ENCODE measurements at places on chromosomes 4 and X. TPM values are rescaled to one million over a fixed set of nuclear protein-coding genes. Genes with fewer than 3 reads are reported as not detected.

DNA sequence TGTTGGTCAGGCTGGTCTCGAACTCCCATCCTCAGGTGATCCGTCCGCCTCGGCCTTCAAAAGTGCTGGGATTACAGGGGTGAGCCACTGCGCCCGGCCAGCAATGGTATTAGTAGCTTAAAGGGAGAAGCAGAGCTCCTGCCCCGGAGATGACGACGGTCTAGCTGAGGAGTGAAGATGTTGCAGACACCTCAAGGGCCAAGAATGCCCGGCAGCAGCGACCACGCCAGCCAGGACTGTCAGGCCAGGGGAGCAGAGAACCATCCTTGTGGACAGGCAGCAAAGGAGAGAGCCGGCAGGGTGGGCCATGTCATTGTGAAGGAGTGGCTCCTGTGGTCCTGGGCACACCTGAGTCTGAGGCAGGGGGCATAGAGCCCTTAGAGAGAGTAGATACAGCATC lies 210.1 kb upstream of the BCOR start:
- DNase-seq = no peak

DNA sequence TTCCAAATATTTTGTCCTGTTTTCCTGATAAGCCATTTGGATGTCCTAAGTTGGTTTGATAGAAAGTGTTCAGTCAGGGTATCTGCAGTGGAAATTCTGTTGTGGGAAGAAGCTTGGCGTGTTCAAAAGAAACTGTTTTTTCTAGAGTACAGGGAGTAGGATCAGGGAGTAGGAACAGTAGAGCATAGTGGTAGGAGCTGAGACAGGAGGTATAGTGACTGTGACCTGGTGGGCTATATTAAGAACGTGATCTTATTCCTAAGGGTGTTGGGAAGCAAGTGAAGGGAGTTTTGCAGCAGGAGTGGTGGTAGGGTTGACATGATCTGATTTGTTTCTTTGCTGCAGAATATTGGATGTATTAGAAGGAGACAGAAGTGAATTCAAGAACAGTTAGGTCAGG lies 348.2 kb downstream of the BMPR1B start:
- DNase-seq = no peak

The HAND2 gene
- polyA plus RNA-seq = 0.25 TPM

- DNase-seq = peak; percentile 69
Measured at GRCh38 chr4:1209821-1210220, 37.4 kb upstream of the SPON2 start.

The CDK16 gene
- polyA plus RNA-seq = 119 TPM

DNA sequence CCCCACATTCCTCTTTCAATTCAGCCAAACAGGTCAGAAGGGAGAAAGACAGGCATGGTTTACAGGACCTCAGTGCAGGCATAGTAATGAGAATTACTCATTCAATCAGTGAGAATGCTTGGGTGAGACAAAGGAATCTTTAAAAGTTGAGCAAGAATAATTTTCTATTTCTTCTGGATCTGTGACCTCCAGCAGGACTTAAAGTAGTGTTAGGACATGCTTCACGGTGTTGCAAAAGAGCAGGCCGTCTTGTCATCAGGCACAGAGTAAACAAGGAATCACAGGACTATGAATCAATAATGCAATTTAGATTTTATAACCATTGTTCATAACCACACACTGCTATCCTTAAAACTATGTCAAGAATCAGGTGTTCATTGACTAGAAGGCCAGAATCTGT lies 130.6 kb upstream of the GLRA2 start:
- DNase-seq = no peak

The SPACA5B gene
- not detected for polyA plus RNA-seq

DNA sequence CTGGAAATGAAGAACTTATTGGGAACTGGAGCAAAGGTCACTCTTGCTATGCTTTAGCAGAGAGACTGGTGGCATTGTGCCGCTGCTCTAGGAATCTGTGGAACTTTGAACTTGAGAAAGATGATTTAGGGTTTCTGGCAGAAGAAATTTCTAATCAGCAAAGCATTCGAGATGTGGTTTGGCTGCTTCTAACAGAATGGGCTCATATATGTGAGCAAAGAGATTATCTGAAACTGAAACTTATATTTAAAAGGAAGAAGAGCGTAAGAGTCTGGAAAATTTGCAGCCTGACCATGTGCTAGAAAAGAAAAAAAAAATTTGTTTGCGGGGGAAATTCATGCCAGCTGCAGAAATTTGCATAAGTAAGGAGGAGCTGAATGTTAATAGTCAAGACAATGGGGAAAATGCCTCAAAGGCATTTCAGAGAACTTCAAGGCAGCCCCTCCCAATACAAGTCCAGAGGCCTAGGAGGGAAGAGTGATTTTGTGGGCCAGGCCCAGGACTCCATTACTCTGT lies 35.9 kb upstream of the PAPSS1 start:
- DNase-seq = no peak

The STARD8 gene
- polyA plus RNA-seq = 14.9 TPM

DNA sequence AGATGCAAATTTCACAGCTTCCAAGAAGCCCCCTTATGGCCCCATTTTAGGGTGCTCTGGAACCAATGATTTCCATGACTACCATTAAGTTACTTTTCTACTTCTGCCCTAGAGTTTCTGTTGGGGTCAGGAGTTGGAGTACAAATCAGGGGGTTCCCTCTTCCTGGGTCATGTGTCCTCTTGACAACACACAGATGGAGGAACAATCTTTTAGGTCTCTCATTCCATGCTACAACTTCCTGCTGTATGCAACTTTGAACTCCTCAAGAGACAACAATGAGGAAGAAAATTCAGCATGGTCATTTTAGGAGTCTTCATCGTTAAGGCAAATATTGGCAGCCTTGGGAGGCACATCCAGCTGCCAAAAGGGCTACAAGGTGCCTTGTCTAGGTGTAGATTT lies 79.7 kb downstream of the SEL1L3 start:
- no peak for DNase-seq

- no peak for DNase-seq
Measured at GRCh38 chr4:87188932-87189331, 31.5 kb downstream of the KLHL8 start.

GRCh38 chrX:45126158-45126557 lies 74.5 kb downstream of the DIPK2B start:
- DNase-seq = no peak

The TRPC5OS gene
- polyA plus RNA-seq = not detected

The GLUD2 gene
- 3.8 TPM for polyA plus RNA-seq

- no peak for DNase-seq
Measured at GRCh38 chr4:4428966-4429875, 42.3 kb downstream of the NSG1 start.

- DNase-seq = no peak
Measured at GRCh38 chr4:85128246-85129204, 162.0 kb upstream of the WDFY3 start.

- no peak for DNase-seq
Measured at GRCh38 chr4:36841583-36842326, 402.8 kb upstream of the NWD2 start.

The KIT gene
- polyA plus RNA-seq = 79.2 TPM

The DCAF12L1 gene
- 0.55 TPM for polyA plus RNA-seq

The ATP2B3 gene
- polyA plus RNA-seq = 0.17 TPM

DNA sequence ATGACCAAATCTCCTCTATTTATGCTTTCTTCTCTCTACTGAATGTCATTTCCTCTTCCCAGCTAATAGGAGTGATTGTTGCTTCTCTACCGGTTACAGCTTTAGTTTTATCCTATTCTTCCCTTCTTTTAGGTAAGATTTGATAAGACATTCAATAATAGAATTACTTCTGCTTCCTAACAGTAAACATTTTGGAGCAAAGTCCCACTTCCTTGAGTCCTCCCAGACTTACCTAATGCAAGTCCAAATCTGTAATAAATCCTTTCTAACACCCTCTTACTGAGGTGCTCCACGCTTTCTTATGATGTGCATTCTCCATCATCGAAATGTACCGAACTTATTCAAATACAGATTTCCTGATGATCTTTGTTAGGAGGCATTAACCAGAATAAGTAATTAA lies 79.2 kb upstream of the GPM6A start:
- DNase-seq = no peak

- DNase-seq = no peak
Measured at GRCh38 chrX:30513284-30513683, 64.3 kb downstream of the TASL start.
